ENCODE measurements at places on chromosomes 4 and X.

DNA sequence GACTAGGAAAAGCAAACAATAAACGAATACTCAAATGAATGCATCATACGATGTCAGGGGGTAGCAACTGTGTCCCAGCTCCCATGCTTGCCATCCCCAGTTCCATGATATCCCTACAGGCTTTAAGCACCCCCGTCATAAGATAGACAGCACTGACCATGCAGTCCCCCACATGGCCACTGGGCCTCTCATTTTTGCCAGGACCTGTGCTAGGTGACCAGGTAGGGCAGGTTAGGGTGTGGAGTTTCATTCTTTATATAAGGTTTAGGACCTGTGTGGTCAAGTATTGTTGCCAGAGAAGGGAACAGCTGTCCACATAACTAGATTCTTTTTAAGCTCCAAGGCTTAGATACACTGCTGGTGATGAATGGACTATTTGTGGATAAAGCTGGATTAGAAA, 9.7 kb downstream of the PPEF2 start:
- DNase-seq = no peak

DNA sequence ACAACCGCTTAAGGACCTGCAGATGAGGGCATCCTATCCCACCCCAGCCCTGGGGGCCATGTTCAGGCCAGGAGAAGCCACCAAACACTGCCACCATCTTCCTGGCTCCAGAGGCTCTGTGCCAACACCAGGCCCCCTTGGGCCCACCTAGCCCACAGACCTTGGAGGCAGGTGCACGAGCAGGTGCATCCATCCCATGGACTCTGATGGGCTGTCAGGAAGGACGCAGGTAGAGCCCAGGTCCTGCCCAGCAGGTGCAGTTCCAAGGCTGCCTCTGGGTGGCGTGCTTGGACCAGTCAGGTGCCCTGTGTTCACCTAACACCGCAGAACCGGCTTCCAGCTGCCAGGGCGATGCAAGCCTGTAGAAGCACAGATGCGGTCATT, 22.8 kb upstream of the PDE6B start:
- DNase-seq = no peak

- DNase-seq = no peak
Measured at GRCh38 chrX:54945224-54945623, 24.6 kb downstream of the TRO start.

DNA sequence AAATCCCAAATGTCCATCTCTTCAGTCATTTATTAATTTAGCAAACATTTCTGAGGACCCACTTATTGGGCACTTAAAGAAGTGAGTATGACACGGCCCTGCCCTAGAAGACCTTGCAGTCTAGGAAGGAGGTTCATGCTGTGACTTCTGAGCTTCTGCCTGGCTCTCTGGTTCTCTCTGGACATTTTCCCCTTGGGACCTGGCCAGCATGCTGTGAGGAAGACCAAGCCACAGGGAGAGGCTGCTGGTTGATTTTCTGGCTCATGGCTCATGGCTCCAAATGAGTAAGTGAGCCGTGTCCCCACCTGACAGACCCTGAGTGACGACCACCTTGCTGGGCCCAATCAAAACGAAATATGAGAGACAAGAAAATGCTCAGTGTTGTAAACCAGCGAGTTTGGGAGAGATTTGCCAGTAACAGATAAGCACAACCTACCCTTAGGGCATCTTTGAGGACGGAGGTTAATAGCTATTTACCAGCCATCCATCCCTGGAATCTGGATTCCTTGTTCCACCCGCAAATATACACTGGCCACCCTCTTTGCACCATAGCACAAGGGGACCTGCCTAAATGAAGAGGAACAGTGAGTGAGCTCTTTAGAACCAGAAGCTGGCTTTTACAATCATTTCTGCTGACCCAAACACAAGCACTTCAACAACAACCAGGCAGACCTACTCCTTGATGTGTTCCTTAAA, 876 bp downstream of the MPP1 start:
- no peak for DNase-seq

DNA sequence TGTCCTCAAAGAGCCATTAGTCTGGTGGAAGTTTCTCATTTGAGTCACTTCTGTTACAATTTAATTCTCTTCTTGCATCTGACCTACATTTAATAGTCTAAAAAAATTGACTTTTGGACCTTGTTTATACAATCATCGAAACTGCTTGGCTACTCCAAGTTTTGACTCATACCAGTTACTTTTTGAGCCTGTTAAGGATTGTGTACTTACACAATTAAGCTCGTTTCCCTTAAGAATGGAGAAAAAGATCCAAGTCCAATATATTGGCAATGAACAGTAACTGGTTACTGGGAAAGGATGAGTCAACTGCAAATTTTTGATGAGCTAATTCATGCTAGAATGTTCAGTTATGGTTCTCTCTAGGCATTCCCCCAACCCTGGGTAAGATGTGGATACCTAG, 58.2 kb downstream of the DCX start:
- DNase-seq = no peak

GRCh38 chrX:132071254-132071653, 48.2 kb downstream of the STK26 start:
- DNase-seq = no peak

DNA sequence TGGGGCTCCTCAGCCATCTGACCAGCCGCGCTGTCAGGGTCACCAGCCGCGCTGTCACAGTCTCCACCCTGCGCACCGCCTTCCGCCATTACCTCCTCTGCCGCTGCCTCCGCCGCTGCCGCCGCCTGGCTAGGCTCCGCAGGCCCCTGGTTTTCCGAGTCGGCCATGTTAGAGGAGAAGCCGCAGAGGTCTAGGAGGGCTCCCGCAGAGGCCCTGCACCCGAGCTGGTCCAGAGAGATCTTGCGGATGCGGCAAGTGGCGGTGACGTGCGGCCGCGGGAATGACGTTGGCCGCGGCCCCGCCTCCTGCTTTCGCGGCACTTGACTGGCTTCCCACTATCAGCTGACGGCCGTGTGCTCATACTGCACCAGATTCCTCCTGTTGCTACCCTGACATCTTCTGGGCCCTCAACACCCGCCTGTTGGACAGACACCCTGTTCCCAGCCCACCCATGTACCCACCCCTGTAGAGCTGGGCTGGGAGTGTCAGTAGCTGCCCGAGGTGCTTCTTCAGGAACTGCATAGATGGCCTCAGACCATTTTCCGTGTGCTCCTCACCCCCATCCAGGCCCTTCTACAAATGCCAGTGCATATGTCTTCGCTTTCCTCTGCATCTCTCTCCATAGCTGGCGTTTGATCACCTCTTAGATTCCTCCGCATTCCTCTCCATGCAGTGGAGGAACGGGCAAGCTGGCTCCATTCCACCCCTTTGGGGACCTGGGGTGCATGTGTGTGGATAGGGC, at the start of gene NAP1L5:
NAP1L5 (minus strand) TSS at position 242 of the 742 bp plus-strand sequence; CDS start at position 167, 75 bp downstream.
- DNase-seq = no peak

DNA sequence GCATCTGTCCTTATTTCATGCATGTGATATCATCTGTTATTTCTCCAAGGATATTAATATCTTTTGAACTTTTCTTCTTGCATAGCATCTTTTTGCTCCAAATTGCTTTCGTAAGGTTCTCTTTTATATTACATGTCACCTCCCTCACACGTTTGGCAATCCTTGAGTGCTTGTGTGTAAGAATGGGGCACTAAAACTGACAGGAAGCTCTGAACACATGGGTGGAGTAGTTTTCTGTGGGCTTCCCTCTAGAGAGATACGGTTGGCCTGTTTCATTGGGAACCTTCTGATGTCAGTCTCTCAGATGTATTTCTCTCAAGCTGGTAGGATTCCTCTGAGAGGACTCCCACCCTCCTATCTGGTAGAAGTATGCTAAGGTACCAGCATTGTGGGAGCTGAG, 223.0 kb downstream of the MID1 start:
- DNase-seq = no peak

DNA sequence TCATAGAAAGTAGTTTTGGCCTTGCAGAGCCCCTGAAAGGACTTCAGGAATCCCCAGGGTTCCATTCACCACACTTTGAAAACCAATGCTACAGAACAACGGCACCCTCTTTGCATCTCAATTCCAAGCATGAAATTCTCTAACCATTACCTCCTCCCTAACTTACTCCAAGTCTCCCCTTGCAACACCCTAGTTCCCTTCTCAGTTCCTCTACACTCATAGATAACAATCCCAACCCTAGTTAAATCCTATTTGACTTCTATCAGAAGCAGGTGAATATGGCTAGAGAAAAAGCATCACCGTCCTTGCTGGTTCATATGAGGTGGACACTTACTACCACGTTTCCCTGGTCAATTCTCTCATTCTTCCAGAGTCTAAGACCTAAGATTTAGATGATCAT, 2.4 kb downstream of the RCHY1 start:
- no peak for DNase-seq

- DNase-seq = no peak
Measured at GRCh38 chrX:134619838-134620237, 38.4 kb downstream of the PLAC1 start.

- no peak for DNase-seq
Measured at GRCh38 chr4:71050809-71051208, 57.4 kb downstream of the DCK start.

DNA sequence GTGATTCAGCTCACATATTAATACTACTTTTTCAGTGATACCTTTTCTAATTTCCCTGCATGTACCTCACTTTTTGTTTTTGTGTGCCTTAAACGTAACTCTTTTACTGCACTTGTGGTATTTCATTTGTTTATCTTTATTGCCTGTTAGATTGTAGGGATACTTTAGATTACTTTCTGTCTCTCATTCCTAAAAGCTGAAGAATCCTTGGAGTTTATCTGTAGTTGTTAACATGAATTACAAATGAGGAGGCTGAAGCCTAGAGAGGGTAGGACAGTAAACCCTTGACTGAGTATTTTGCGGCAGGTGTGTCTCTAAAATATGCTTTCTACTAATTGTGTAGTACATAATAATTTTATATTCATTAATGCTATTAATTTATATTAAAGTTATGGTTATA, 34.9 kb downstream of the BMP2K start:
- no peak for DNase-seq

DNA sequence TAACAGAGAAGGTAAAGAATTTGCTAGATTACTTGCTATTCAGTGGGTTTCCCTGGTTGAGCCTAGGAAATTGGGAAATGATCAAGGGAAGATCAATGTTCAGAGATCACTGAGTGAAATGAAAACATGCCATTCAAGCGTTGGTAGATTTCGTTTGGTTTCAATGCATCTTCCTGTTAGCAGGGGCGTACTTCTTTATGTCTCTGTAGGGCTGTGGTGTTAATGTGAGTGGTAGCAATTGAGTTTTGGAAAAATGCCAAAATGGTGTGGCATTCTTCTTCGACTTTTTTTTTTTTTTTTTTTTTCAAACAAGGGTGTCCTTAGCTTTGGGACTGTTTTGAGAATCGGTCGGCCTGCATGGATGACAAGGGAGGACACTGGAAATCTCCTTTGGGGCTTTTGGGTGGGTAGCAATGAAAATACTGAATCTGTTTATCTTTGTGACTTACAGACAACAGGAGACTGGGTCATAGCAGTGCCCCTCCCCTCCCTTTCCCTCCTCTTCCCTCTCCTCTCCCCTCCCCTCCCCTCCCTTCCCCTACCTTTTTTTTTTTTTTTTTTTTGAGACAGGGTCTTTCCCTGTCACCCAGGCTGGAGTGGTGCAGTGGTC, 50.4 kb downstream of the SPRY1 start:
- no peak for DNase-seq

- DNase-seq = no peak
Measured at GRCh38 chr4:21569638-21570037, 378.9 kb downstream of the KCNIP4 start.

GRCh38 chrX:51155566-51155965, 177.1 kb upstream of the NUDT10 start:
- no peak for DNase-seq

- DNase-seq = no peak
Measured at GRCh38 chr4:109708990-109709389, 5.7 kb upstream of the CASP6 start.

GRCh38 chrX:31063114-31063513, 8.7 kb downstream of the FTHL17 start:
- no peak for DNase-seq

DNA sequence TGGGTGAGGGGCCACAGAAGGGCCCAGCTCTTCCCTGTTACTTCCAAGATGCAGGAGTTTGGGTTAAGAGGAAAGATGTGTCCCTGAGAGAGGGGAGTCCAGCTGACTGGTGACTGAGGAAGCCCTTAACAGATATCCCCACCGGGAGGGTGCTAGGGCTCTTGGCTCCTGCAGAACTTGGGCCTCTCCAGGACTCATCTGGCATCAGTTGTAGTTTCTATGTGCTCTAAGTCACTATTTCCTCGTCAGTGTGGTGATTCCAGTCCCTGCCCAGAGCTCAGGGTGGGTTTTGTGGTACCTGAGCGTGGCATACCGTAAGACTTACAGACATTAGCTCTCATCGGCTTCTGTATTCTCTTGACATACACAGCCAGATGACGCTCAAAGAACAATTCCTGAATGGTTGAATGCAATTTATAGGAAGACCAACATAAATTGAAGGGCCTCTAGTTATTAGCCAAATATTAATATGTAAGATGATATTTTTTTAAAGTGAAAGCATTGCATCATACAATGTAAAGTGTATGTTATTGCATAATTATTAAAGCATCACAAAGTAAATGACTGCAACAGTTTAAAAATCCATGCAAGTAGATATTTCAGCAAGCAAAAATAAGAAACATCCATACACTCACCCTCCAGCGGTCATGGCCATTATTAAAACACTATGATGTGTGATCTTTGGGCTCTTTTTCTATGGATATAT, 195.5 kb downstream of the PTTG2 start:
- no peak for DNase-seq

DNA sequence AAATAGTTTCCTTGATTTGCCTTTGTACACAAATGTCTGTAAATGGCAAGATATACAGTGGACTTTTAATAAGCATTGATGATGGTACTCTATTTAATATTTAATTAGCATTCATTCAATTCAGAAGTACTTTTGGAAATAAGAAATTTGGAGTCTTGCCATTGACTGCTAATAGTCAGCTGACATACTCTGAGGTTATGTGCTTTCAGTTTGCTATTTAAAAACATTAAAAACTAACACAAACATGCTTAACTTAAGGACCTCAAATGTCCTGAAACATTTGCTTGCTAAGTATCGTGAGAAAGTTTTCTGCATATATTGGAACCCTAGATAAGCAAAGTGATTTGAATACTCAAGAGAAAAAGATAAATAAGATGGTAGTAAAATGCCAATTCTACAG, 64.6 kb downstream of the REELD1 start:
- DNase-seq = no peak

DNA sequence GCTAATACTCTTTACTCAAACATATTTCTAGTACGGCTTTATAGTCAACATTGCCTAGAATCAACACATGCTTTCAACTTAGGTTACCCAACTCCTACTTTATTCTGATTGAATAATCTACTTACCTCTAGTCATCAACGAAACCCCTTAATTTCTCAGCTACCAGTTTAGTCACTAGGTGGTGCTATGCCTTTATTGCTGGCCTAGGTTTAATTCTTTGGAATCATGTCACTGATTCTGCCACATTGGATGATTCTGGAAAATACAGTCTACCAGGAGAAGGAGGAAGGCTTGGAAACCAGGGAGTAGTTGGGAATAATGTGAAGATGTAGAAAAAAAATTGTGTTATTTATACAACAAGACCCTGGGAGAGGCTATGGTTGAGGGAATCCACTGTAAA, 167.7 kb downstream of the DCAF12L2 start:
- no peak for DNase-seq
